Activated T-helper 1 cell treated with anti-CD3 and anti-CD28 coated beads, Interleukin-12 subunit alpha, Interleukin-12 subunit beta, Interleukin-2, Interleukin-4 antibody, amounts not matched to agents 30 ng/mL and 10 ng/mL and 1 ng/mL, durations not matched to agents 14 hours and 24 hours and 36 hours (primary cell): ENCODE measurements at places on chromosomes 3 and 15.

DNA sequence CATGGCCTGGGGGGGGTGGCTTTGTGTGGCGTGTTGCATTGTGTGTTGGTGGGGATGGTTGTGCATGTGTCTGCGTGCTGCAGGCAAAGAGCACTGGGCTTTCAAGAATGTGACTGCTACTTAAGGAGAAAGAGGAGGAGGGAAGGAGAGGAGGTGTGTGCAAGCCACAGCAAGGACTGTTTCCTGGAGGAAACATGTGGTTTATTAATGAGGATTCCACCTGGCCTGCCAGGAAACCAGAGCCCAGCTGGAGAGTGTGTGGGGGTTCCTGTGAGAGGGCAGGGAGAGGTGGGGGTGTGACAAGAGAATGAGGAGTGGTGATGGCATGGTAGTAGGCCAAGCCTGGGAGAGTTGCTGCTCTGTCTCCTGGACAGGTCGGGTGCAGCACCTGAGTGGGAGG, 258.1 kb upstream of the ROPN1 start:
- DNase-seq = no peak
- no peak overlapping the region for H3K4me3 ChIP-seq
- H3K27me3 ChIP-seq = peaks cover 8% of the 10 kb centered on the region
- H3K27ac ChIP-seq = no peak overlapping the region
- H3K36me3 ChIP-seq = no peaks in the 10 kb centered on the region
- H3K4me1 ChIP-seq = no peaks in the 10 kb centered on the region

GRCh38 chr3:169822540-169822939, 9.8 kb upstream of the LRRC34 start:
- no peak for DNase-seq
- H3K27ac ChIP-seq = no peak overlapping the region
- H3K36me3 ChIP-seq = no peaks in the 10 kb centered on the region
- H3K4me1 ChIP-seq = no peaks in the 10 kb centered on the region
- H3K27me3 ChIP-seq = peaks cover 27% of the 10 kb centered on the region

- no peak for DNase-seq
- H3K4me1 ChIP-seq = peaks cover 5% of the 10 kb centered on the region
- H3K27ac ChIP-seq = no peak overlapping the region
- no peak overlapping the region for H3K4me3 ChIP-seq
Observed at GRCh38 chr3:159938714-159939113, 49.9 kb upstream of the IL12A start.

DNA sequence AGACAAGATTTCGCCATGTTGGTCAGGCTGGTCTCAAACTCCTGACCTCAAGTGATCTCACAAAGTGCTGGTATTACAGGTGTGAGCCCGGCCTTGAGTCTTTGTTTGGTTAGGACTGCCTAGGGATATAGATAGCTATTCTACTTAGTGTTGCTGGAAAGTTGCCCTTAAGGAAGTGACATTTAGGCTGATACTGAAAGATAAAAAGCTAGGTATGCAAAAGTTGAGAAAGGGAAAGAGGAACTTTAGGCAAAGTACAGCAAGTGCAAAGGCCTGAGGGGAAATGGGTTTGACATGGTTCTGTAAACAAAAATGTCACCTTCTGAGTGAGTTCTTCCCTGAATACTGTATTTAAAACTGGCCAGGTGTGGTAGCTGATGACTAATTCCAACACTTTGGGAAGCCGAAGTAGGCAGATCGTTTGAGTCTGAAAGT, 111.5 kb downstream of the ZNF609 start:
- H3K4me1 ChIP-seq = peaks cover 56% of the 10 kb centered on the region
- peaks cover 21% of the 10 kb centered on the region for H3K36me3 ChIP-seq
- peak overlapping the region; percentile 44 for H3K27ac ChIP-seq
- DNase-seq = no peak
- H3K4me3 ChIP-seq = peak overlapping the region; percentile 33
